Motor neuron (in vitro differentiated cells): ENCODE measurements at places on chromosomes 13 and 19. TPM values are rescaled to one million over a fixed set of nuclear protein-coding genes. Genes with fewer than 3 reads are reported as not detected.

- no peak for ATAC-seq
Observed at GRCh38 chr13:40422588-40423235, 243.7 kb downstream of the FOXO1 start.

FLT3LG gene
- total RNA-seq, result 4.8 and 7.9 TPM in 2 replicates

SYMPK gene
- total RNA-seq, result 34.1 and 40.7 TPM in 2 replicates

CEACAM16 gene
- total RNA-seq, result not detected in 2 replicates

GRCh38 chr19:35560677-35561076 is 2.8 kb downstream of the ATP4A start:
- ATAC-seq, result no peak

- no peak for ATAC-seq
Observed at GRCh38 chr19:14103310-14103709, 12.8 kb upstream of the SAMD1 start.

GRCh38 chr13:24280720-24281119 is 28.7 kb upstream of the C1QTNF9 start:
- no peak for ATAC-seq

GRCh38 chr13:100443998-100444328 is 144.6 kb downstream of the GGACT start:
- ATAC-seq, result no peak

AMER2 gene
- 17.8 and 18.3 TPM in 2 replicates for total RNA-seq

DNA sequence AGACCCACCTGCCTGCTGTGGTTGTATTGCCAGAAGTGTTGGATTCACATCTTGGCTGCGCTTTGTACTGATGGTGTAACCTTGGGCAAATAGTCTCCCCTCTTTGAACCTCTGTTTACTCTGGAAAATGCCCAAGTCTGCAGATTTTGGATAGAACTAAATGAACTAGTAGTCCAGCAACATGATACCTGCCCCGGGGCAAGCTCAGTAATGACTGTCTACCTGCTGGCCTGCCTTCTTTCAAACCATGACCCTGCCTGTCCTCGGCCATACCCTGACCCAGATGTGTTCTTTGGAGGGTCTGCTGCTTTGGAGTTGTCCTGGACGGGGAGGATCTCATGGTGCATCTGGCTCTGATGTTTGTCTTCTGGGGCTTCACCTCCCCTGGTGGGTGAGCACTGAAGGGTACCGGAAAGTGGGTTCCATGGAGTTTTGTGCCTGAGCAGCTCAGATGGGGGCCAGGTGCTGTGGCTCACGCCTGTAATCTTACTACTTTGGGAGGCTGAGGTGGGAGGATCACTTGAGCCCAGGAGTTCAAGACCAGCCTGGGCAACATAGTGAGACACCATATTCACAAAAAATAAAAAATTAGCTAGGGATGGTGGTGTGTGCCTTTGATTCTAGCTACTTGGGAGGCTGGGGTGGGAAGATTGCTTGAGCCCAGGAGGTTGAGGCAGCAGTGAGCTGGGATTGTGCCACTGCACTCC is 59.5 kb downstream of the TNFRSF19 start:
- ATAC-seq, result no peak

- ATAC-seq, result no peak
Observed at GRCh38 chr13:109779876-109780510, 6.4 kb downstream of the IRS2 start.

- no peak for ATAC-seq
Observed at GRCh38 chr19:44308011-44308410, 3.2 kb upstream of the ZNF235 start.

ZNF600 gene
- total RNA-seq, result 2.0 and 2.2 TPM in 2 replicates

DNA sequence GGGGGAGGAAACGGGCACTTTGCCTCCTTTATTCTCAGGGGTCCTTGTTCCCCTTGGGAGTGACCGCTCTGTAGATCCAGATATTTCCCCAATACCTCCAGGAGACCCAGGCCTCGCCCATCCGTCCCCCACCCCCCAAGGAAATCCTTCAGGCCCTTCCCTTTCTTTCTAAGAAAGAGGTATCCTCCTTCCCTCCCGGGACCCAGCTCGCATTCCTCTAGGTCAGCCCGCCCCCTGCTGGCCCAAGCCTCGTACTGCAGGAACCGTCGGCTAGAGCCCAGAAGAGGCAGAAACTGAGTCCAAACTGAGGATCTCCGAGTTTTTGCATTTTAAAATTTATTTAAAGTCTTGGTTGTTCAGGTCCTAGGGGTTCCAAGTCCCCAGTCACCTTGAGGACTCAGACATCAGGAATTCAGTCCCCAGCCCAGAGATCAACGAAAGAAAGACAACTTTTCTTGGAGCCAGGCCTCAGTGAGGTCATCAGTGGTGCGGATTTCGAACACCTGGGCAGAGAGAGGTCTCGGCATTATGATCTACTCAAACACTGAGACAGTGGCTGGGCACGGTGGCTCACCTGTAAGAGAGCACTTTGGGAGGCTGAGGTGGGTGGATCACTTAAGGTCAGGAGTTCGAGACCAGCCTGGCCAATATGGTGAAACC is 7.5 kb upstream of the LRFN1 start:
- ATAC-seq, result peak; percentile 80

DNA sequence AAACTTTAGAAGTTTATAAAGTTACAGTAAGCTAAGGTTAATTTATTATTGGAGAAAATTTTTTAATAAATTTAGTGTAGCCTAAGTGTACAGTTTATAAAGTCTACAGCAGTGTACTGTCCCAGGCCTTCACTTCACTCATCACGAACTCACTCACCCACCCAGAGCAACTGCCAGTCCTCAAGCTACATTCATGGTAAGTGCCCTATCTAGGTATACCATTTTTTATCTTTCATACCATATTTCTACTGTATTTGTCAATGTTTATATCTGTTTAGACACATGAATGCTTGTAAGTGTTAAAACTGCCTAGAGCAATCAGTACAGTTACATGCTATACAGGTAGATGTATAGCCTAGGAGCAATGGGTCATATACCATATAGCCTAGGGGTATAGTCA is 12.5 kb downstream of the INTS6 start:
- no peak for ATAC-seq

NLRP11 gene
- not detected in 2 replicates for total RNA-seq

DNA sequence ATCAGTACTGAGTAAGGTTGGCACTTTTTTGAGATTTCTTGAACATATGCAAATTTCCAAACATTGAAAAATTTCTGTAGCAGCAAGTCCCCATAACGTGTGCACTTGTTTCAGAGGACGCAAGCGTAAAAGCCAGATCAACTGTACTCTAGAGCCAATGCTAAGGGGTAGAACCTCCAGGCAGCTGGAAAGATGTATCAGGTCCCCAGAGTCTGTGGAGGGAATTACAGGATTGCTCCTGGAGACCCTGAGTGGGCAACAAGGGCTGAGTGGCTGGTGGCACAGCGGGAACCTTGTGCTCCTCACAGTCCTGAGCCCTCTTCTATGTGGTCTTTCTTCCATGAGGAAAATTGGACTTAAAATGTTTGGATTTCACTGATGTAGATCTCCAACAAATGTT is 53.9 kb upstream of the AMER2 start:
- ATAC-seq, result no peak

CADM4 gene
- total RNA-seq, result 69.7 and 78.3 TPM in 2 replicates

DNA sequence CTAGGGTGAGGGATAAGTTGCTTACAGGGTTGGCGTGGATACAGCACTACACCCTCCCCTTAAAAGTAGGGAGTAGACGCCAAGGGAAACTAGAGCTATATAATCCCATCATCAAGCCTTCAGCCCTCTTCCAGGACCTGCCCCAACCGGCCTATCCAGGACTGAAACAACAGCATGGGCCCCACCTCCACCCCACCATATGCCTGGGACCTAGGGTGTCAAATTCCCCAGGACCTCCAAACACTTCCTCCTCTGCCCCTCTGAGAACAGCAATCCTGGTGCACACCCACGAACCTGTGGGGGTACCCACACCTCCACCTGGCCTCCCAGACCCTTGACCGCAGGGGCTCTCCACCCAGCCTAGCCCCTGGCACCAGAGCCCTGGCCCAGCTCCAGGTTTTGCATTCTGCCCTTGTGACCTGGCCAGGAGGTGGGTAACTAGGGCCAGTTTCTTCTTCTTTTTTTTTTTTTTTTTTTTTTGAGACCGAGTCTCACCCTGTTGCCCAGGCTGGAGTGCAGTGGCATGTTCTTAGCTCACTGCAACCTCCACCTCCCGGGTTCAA is 1.4 kb upstream of the CYP2F1 start:
- ATAC-seq, result no peak

DNA sequence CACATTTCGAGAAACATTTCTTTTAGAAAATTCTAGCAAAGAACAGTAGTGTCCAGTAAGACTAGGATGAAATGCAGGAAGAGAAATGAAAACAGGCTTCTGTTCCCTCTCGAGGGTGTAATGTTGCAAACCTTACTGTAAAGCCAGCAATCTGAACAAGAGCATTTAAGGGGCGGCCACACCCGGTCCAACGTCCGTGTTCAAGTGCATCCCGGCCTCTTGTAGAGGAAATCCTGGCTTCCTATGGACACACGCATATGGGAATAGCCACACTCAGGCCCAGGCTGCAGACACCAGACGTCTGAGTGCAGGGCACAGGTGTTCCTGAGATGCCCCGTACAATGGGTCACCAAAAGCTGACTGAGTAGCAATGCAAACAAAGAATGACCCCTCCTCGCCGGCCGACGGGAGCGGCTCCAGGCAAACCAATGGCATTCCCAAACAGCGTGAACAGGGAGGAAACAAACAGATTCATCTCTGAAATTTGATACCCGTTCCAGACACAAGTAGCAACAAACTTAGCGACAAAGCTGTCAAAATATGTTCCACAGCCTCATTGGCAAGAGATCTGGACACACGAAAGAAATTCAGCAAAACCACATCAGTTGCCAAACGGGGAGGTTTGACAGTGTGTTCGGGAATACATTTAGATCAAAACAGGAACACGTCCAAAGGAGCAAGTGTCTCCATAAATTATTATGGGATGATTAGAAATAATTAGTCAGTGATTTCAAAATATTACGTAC is 278.6 kb upstream of the TSHZ3 start:
- ATAC-seq, result no peak

GRCh38 chr13:108851660-108852059 is 222.2 kb downstream of the MYO16 start:
- ATAC-seq, result no peak

CATSPERD gene
- not detected in 2 replicates for total RNA-seq

DNA sequence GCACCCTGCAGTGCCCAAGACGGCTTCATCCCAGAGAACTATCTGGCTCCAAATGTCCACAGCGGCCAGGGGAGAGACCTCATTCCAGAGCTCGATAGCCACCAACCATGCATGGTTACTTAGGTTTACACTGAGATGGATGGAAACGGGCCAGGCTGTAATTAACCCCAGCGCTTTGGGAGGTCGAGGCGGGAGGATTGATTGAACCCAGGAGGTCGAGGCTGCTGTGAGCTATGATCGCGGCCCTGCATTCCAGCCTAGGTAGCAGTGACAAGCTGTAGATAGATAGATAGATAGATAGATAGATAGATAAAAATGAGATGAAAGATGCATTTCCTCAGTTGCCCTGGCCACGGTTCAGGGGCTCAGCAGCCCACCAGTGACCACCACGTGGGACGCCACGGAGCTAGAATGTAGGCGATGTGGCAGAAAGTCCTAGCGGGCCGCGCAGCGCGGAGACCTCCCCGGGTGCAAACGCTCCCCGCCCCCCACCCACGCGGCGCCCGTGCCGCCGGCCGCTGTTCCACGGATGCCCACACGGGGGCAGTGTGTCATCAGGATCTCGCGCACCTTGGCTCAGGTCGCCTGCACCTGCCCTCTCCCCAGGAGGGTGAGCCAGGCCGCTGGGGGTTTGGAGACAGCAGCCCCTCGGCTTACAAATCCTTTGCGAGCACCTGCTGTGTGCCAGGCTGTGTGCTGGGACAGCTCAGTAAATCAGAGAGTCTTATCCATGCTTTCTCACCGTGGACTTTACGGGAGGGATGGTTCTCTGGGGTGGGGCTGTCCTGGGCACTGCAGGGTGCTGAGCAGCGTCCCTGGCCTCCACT is 13.5 kb upstream of the TLE5 start:
- peak; percentile 73 for ATAC-seq

DNA sequence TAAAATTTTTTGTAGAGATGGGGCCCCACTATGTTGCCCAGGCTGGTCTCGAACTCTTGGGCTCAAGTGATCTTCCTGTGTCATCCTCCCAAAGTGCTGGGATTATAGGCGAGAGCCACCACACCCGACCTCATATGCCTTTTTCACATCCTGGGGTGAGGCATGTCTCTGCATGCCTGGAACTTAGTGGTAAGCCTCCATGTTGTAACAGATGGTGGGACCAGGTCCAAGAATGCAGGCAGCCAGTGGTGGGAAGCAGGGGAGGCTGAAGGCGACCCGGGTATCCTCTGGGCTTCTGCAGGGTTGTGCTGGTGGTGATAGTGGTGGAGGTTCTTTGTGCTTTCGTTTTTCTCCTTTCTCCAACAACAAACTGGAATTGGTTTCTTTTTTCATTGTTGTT is 30.1 kb upstream of the CCDC124 start:
- no peak for ATAC-seq

DNA sequence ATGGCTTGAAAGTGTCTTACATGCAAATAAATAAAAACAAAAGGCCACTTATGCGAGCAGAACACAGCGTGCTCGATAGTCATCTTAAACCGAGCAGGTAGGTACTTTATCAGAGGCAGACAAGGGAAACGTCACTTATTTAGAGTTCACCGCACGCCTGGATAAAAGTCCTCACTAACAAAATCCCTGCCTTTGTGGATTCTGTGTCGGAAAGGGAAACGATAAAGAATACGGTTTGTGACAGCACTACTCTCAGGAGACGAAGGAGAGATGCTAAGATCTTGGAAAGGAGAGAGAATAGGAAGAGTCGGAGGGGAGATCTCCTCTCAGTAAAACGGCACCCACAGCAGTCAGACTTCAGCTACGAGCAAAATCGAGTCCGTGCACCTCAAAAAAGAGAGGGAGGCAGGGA is 581 bp downstream of the RCBTB1 start:
- ATAC-seq, result no peak

DNA sequence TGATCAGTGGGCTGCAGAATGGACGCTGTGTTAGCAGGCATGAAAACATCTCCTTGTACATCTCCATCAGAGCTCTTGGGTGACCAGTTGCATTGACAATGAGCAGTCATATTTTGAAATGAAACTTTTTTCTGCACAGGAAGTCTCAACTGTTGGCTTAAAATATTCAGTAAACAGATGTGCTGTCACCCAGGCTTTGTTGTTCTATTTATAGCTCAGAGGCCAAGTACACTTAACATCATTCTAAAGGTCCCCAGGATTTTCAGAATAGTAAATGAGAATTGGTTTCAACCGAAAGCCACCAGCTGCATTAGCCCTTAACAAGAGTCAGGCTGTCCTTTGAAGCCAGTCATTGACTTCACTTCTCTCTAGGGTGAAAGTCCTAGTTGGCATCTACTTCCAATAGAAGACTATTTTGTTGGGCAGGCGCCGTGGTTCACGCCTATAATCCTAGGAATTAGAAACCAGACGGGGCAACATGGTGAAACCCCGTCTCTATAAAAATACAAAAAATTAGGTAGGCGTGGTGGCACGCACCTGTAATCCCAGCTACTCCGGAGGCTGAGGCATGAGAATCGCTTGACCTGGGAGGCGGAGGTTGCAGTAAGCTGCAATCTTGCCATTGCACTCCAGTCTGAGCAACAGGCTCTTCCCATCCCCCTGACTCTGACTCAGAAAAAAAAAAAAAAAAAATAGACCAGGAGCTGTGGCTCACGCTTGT is 7.9 kb upstream of the PDE4A start:
- ATAC-seq, result no peak
